ENCODE measurements at places on chromosomes 6 and 20. TPM values are rescaled to one million over a fixed set of nuclear protein-coding genes. Genes with fewer than 3 reads are reported as not detected.

- no peak for DNase-seq
Measured at GRCh38 chr6:2632368-2632767, 118.4 kb downstream of the MYLK4 start.

- DNase-seq = no peak
Measured at GRCh38 chr20:12293900-12294299, 376.2 kb downstream of the BTBD3 start.

GRCh38 chr20:9509246-9509645 lies 5.1 kb upstream of the LAMP5 start:
- no peak for DNase-seq

- no peak for DNase-seq
Measured at GRCh38 chr6:119501798-119502483, 152.4 kb upstream of the MAN1A1 start.

DNA sequence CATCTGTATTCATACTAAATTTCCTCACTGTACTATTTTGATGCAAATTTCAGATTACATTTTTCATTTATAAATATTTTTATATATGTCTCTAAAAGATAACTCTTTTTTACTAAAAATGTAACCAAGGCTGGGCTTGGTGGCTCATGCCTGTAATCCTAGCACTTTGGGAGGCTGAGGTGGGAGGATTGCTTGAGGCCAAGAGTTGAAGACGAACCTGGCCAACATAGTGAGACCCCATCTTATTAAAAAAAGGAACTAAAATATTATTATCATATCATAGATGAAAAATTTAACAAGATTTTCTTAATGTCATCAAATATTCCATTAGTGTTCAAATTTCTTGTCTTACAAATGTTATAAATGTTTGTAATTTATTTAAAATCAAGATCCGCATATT lies 6.6 kb upstream of the DNPH1 start:
- no peak for DNase-seq

GRCh38 chr6:5464099-5464885 lies 203.0 kb downstream of the FARS2 start:
- no peak for DNase-seq

GRCh38 chr6:100322886-100323285 lies 141.8 kb downstream of the SIM1 start:
- DNase-seq = no peak

GRCh38 chr20:32329817-32330554 lies 28.1 kb upstream of the ASXL1 start:
- DNase-seq = no peak

GRCh38 chr6:15539722-15540270 lies 123.0 kb downstream of the DTNBP1 start:
- DNase-seq = no peak

- no peak for DNase-seq
Measured at GRCh38 chr6:15020119-15020770, 225.6 kb upstream of the JARID2 start.

- DNase-seq = no peak
Measured at GRCh38 chr20:24112360-24112759, 123.8 kb upstream of the GGTLC1 start.

- DNase-seq = no peak
Measured at GRCh38 chr6:130843575-130844320, 16.5 kb downstream of the SMLR1 start.

GRCh38 chr6:108446629-108447150 lies 114.0 kb upstream of the FOXO3 start:
- DNase-seq = no peak

GRCh38 chr6:106634565-106634964 lies 5.2 kb downstream of the QRSL1 start:
- DNase-seq = no peak

- no peak for DNase-seq
Measured at GRCh38 chr6:82484737-82485626, 121.4 kb downstream of the TPBG start.

DNA sequence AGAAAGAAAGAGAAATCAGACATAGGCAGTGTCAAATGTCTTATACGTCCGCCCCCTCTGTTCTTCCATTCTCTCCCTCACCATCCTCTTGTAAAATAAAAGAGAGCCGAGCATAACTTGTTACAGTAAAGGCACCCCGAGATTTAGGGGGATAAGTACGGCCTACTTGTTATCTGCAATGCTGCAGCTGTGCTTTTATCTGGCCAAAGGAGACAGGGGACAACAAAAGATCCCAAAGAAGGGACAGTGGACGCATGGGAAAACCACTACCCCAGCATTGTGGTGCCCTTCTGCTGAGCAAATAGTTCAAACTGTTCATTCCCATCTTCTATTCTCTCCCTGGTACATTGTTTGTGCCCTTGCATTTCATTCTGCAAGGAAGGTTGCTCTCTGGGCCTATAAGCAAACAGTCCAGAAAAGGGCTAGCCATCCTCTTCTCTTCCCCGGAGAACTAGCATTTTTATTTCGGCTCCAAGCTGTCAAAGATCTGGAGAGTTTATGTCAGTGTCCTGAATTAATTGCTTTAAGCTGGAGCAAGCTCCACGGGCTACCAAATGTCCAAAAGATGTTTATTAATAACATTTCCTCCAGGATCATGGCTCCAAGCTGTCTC lies 22.3 kb downstream of the FOXA2 start:
- DNase-seq = no peak

- no peak for DNase-seq
Measured at GRCh38 chr6:33914645-33915044, 110.8 kb upstream of the MLN start.

- DNase-seq = no peak
Measured at GRCh38 chr6:84469144-84469543, 241.7 kb upstream of the CEP162 start.

DNA sequence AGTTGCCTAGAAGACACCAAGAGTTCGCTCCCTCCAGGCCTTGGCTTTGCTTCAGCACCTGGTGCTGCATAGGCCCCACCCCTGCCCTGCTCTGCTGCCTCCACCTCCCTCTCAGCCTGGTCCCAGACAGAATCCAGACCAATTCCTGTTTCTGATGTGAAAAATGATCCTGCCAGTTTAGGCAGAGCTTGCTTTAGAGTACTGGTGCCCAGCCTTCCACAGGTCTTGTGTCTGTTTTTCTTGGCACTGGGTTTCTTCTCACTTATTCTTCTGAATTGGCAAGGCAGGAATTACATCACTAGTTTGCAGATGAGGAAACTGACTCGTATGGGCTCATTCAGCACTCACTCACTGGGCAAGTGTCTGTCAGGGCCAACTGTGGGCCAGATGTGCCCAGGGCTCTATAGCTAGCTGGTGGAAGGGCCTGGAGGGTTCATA lies 53.0 kb downstream of the HLA-A start:
- no peak for DNase-seq

GCLC gene
- total RNA-seq = 36.9 TPM

ATP6V1G2 gene
- total RNA-seq = 2.3 TPM

CRISP2 gene
- total RNA-seq = 24.1 TPM

CNR1 gene
- 0.43 TPM for total RNA-seq

ZHX3 gene
- total RNA-seq = 53.0 TPM

RTEL1 gene
- total RNA-seq = 28.7 TPM

RIPPLY2 gene
- not detected for total RNA-seq

TREM1 gene
- total RNA-seq = 0.34 TPM

CDC25B gene
- 32.5 TPM for total RNA-seq

CRISP3 gene
- total RNA-seq = 10.2 TPM

POU5F1 gene
- 0.28 TPM for total RNA-seq

LRFN2 gene
- total RNA-seq = 0.60 TPM

Data from ovary (tissue), 10 donors.